ENCODE measurements at places on chromosomes 11 and 22. TPM values are rescaled to one million over a fixed set of nuclear protein-coding genes. Genes with fewer than 3 reads are reported as not detected.

- H3K27ac ChIP-seq: no peak overlapping the region
- H3K27me3 ChIP-seq: no peaks in the 10 kb centered on the region
- H3K4me1 ChIP-seq: no peaks in the 10 kb centered on the region
- H3K36me3 ChIP-seq: no peaks in the 10 kb centered on the region
- no peak overlapping the region for H3K4me3 ChIP-seq
Observed at GRCh38 chr22:50157709-50158375, 12.7 kb upstream of the PANX2 start.

LDHAL6A gene
- not detected for total RNA-seq

CAPN5 gene
- total RNA-seq: 15.0 TPM

CARD18 gene
- total RNA-seq: not detected

GRCh38 chr22:27673839-27674238 lies 127.7 kb downstream of the MN1 start:
- peaks cover 20% of the 10 kb centered on the region for H3K4me1 ChIP-seq
- no peak overlapping the region for H3K4me3 ChIP-seq
- no peaks in the 10 kb centered on the region for H3K36me3 ChIP-seq
- no peak overlapping the region for H3K27ac ChIP-seq

- no peak overlapping the region for H3K27ac ChIP-seq
- H3K36me3 ChIP-seq: no peaks in the 10 kb centered on the region
- H3K4me1 ChIP-seq: no peaks in the 10 kb centered on the region
- DNase-seq: no peak
Observed at GRCh38 chr11:126874831-126875230, 125.7 kb downstream of the KIRREL3 start.

FZD4 gene
- 47.1 TPM for total RNA-seq

GVQW3 gene
- 1.2 TPM for total RNA-seq

GRCh38 chr22:30990690-30991089 lies 21.6 kb downstream of the TUG1 start:
- H3K27ac ChIP-seq: no peak overlapping the region
- no peaks in the 10 kb centered on the region for H3K4me1 ChIP-seq
- no peaks in the 10 kb centered on the region for H3K27me3 ChIP-seq
- DNase-seq: no peak
- H3K4me3 ChIP-seq: no peak overlapping the region

DNA sequence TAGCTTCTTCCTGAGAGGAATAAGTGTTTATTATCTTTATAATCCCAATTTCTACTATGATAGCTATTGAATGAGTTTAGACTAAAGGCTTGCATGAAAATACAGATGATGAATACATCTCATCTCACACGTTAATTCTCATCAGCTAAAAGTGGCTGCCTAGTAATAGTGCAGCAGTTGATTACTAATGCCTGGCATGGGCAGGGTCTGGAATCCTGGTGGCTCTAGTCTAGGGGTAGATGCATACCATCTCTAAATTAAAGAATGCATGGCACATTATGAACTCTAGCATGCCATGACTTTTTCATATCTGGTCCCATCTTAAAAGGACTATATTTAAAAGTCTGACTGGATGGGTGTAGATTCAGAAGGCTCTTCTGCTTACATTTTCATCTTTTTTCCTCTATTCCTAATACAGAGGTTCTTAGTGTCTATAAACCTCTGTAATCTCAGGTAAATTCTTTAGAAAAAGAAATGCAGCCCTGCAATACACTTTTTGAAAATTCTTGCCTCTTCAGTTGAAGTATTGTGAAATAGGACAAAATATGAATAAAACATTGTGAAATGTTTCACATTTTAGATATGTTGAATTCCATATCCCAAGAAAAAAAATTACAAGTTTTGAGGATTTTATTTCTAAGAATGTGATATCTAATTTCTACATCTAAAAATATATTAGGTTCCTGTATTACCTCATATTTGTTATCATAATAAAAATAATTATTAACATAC lies 187.6 kb downstream of the C11orf87 start:
- DNase-seq: no peak
- no peak overlapping the region for H3K27ac ChIP-seq
- H3K36me3 ChIP-seq: no peaks in the 10 kb centered on the region
- no peak overlapping the region for H3K4me3 ChIP-seq

DNA sequence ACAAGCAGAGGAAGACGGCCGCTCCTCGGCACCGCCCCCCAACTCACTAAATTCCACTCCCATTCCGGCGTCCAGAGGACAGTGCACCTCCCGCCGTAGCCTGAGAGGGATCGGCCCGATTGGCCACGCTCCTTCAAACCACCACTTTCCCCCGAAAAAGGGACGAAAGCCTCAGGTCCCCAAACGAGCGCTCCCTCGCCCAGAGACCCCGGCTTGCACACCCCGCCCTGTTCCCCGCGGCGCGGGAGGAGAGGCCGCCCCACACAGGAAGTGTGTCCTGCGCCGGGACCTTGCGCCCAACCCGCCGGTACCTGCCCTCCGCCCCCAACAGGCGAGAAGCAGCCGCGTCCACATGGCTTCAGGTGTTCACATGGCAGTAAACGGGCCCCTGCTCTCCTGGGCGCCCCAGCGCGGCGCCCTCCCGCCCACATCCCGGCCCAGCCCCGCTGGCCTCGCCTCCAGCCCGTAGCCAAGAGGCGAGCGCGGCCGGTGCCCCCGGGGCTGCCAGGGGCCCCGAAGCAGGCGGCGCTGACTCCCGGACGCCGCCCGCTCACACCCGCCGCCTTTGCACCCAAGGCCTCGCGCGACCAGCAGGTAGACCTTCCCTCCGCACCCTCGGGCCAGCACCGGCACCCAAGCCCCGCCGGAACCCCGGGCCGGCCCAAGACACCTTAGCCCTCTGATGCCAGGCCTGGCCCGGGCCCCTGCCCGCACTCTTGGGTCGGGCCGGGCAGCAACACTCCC lies 849 bp downstream of the TCF20 start:
- no peak for DNase-seq
- peaks cover 48% of the 10 kb centered on the region for H3K4me1 ChIP-seq
- peak overlapping the region; percentile 95 for H3K4me3 ChIP-seq

DNA sequence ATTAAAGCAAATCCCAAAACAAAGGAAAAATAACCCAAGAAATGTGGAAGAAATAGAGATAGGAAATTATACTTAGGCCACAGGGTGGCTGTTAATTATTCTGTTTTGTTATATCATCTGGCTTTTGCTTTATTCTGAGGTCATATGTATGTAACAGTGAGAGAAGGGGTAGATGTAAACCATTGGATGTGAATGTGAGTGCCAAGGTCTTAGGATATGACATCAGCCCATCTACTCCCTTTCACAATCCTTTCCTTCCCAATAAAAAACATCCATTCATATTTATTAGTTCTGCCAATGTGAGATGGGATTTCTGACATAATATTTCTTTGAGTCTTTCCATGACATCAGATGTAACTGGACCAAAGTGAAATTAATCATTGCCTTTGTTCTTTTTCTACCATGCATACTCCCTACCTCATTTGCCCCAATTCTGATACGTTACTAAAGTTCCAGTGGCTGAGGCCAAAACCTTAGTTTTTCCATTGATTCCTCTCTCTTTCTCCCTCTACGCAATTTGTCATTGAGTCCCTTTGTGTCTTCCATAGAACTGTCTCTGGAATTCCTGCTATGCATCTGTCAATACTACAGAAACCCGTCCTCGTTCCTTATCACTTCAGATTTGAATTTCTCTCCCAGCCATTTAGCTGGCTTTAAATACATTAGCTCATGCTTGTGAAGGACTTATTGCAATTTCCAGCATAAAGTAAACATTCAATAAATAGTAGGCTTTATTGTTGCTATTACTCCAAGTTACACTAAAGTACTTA lies 170.3 kb downstream of the ARHGAP42 start:
- no peaks in the 10 kb centered on the region for H3K27me3 ChIP-seq
- H3K4me3 ChIP-seq: no peak overlapping the region
- no peak for DNase-seq
- H3K36me3 ChIP-seq: no peaks in the 10 kb centered on the region
- no peak overlapping the region for H3K27ac ChIP-seq
- no peaks in the 10 kb centered on the region for H3K4me1 ChIP-seq

UVRAG gene
- total RNA-seq: 14.7 TPM
